ENCODE measurements at places on chromosomes 16 and 17.

DNA sequence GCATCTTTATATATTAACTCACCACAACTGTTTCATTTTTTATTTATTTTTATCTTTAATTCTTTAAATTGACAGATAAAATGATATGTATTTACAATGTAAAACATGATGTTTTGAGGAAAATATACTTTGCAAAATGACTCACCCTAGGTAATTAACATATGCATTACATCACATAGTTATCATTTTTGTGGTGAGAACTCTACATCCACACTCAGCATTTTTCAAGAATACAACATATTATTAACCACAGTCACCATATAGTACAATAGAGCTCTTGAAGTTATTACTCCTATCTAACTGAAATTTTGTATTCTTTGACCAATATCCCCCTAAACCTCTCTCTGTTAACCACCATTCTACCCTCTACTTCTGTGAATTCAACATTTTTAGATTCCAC lies 194.7 kb upstream of the KIF2B start:
- no peak for DNase-seq

- DNase-seq, result no peak
These were observed at the start of gene GLIS2 for GRCh38 chr16:4315186-4316107. Gene GLIS2 (plus strand): TSS chr16:4316067. CDS start chr16:4332281, 16,214 bp downstream.

- DNase-seq, result no peak
These were observed 187.2 kb downstream of the CBLN1 start for GRCh38 chr16:49094471-49094870.

- DNase-seq, result no peak
These were observed 30.7 kb downstream of the CFAP20 start for GRCh38 chr16:58098207-58099096.
